Activated naive CD8-positive, alpha-beta T cell treated with anti-CD3 and anti-CD28 coated beads, Interleukin-2, amount 10 ng/mL, durations not matched to agents 7 days and 5 days (primary cell): ENCODE measurements at places on chromosomes 4 and X. TPM values are rescaled to one million over a fixed set of nuclear protein-coding genes. Genes with fewer than 3 reads are reported as not detected.

- DNase-seq, result no peak
- no peak overlapping the region for H3K27ac ChIP-seq
- no peak overlapping the region for H3K4me3 ChIP-seq
- no peaks in the 10 kb centered on the region for H3K4me1 ChIP-seq
- no peaks in the 10 kb centered on the region for H3K36me3 ChIP-seq
These were observed 246.5 kb downstream of the CPE start for GRCh38 chr4:165625281-165625680.

GRCh38 chr4:112099701-112100297 is 45.5 kb upstream of the FAM241A start:
- no peak overlapping the region for H3K4me3 ChIP-seq
- DNase-seq, result no peak
- H3K36me3 ChIP-seq, result no peaks in the 10 kb centered on the region
- peaks cover 20% of the 10 kb centered on the region for H3K27me3 ChIP-seq

DNA sequence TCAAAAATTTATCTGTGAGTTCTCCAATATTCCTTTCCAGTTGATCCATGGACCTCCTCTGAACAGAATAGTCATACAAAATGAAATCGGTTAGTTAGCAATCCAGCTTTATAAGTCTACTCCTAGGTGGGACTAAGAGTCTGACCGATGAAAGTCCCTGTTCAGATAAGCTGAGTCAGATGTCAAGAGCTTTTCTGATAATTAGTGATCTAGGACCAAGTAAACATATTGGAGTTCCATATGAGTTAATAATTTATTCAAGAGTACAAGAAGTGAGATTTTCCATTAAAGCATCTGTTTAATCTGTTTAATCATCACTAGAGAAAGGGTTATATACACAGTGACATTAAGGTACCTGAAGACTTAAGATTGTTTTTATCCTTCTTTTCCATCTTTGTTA is 74.7 kb downstream of the UGT8 start:
- no peak for DNase-seq
- H3K4me3 ChIP-seq, result no peak overlapping the region
- H3K27ac ChIP-seq, result no peak overlapping the region

The HADH gene
- total RNA-seq, result 46.6 TPM

DNA sequence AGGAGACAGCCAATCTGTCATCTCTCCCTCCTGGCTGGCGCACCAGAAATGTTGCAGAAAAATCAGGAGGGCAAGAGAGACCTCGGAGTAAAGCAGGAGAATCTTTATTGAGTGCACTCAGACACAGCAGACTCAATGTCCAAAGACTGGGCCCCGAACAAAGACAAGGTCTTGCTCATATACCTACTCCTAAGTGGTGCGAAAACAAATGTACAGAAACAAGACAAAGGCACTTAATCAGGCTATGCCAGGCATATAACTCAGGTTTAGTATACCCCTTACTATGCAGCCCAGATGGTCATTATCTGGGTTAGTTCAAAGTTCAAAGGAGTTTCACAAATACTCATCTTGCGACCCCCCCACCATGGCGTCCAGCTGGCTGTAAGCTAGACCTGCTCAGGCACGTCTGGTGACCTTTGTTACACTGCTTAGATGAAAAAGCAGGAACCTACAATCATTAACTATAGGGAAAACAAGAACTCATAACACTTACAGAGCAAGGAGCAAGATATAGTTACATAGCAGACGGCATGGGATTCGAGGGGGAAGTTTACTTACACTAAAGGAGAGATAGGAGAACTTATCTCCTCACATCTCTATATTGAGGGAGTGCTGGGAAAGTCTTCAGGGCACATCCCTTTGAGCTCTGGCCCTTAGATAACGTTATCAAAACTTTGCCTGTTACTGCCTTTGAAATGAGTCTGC is 27.5 kb downstream of the SULT1E1 start:
- peaks cover 12% of the 10 kb centered on the region for H3K4me1 ChIP-seq
- peaks cover 2% of the 10 kb centered on the region for H3K36me3 ChIP-seq
- H3K27me3 ChIP-seq, result no peaks in the 10 kb centered on the region
- DNase-seq, result no peak
- no peak overlapping the region for H3K4me3 ChIP-seq

DNA sequence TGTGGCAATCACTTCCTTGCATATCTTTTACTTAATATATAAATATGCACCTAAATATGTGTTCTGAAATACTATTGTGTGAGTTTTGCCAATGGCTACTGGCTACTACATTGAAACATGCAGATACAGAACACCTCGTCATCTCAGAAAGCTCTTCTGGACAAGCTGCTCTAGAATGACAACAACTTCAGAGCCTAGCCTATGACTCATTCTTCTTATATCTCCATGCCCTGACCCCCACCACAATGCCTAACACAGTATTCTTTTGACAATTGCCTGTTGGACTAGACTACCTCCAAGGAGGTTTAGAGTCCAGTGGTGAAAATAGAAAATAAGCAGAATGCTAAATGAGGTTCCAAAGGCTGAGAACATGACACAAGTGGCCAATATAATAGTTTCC is 17.6 kb upstream of the DMP1 start:
- no peak overlapping the region for H3K27ac ChIP-seq
- no peak for DNase-seq
- no peak overlapping the region for H3K4me3 ChIP-seq
- peaks cover 10% of the 10 kb centered on the region for H3K27me3 ChIP-seq
- no peaks in the 10 kb centered on the region for H3K36me3 ChIP-seq

The CCDC149 gene
- not detected for total RNA-seq

DNA sequence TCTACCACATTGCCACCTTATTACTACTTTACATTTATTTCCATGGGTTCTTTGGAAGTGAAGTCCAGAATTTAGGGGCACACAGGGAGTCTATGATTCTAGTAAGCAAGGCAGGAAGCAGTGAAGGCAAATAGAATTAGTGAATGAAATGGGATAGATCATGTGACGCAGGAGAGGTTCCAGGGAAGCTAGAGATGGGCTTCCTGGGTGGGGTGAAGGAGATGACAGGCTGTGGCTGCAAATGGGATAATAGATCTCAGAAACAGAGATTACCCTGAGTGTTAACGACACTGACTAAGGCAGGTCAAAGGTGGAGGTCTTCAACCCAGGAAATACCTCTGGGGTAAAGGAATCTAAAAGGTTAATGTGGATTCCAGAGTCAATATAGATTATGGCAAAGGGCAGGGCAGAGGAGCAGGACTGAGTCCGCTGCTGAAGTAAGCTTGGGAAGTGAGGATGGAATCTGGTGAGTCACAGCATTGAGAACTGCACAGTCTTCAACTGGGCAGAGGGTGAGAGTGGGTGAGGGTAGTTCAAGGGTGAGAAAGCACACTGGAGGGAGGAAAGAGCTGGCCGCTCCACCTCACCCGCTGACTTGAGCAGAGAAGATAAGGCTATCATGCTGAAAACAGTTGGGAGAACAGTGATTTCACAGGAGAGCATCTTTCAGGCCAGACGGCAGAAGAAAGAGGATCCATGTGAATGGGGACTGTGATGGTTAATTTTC is 70.8 kb downstream of the ANXA3 start:
- H3K4me3 ChIP-seq, result no peak overlapping the region
- peaks cover 5% of the 10 kb centered on the region for H3K36me3 ChIP-seq
- DNase-seq, result no peak
- H3K27me3 ChIP-seq, result no peaks in the 10 kb centered on the region

DNA sequence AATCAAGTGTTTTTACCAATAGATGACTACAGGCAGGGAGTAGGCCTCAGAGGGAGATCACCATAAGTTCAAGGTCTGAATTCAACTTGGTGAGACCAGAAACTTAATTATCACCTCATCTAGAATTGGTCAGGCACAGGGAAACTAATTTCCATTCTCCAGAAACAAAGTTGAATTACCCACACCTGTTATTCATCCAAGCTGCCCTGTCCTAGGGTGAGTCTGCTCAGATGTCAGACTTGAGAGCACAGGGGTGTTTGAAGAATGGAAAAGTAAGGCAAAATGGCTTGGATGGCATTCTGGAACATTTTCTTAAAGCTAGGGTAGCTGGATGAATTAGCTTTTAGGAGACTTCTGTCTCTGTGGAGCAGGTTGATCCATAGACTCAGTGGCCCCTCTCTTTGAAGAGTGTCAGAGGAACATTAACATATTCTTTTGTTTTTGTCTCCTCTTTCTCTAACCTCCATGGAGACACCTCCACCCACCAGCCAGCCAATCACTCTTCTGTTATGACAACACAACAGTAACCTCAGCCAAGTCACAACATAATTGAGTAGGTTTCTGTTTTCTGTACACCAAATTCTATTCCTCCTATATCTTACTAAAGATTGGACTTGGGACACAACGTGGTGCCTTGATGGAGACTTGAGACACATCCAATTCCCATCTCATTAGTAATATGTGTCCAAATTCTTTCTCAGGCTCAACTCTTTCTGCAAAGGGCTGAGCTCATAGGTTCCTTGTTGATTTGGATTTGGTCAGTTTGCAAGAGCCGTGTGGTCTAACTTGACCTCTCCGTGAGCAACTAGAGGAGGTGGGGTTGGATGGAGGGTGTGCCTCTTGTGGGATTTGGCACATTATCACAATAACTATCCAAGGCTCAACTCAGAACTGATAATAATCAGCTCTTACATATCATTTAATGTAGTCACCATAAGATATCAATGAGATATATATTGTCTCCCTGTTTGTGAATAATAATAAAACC is 45.1 kb downstream of the VSIG4 start:
- H3K27me3 ChIP-seq, result peaks cover 2% of the 10 kb centered on the region
- no peak overlapping the region for H3K27ac ChIP-seq
- peaks cover 27% of the 10 kb centered on the region for H3K36me3 ChIP-seq
- H3K4me3 ChIP-seq, result no peak overlapping the region
- H3K4me1 ChIP-seq, result peaks cover 21% of the 10 kb centered on the region
- DNase-seq, result no peak

The ZDHHC9 gene
- total RNA-seq, result 5.7 TPM

- H3K27me3 ChIP-seq, result peaks cover 23% of the 10 kb centered on the region
- no peaks in the 10 kb centered on the region for H3K4me1 ChIP-seq
- H3K36me3 ChIP-seq, result no peaks in the 10 kb centered on the region
- no peak overlapping the region for H3K27ac ChIP-seq
These were observed 278.0 kb downstream of the ANK2 start for GRCh38 chr4:113327494-113327893.

The TBL1X gene
- 31.1 TPM for total RNA-seq

The GPAT3 gene
- 3.4 TPM for total RNA-seq

DNA sequence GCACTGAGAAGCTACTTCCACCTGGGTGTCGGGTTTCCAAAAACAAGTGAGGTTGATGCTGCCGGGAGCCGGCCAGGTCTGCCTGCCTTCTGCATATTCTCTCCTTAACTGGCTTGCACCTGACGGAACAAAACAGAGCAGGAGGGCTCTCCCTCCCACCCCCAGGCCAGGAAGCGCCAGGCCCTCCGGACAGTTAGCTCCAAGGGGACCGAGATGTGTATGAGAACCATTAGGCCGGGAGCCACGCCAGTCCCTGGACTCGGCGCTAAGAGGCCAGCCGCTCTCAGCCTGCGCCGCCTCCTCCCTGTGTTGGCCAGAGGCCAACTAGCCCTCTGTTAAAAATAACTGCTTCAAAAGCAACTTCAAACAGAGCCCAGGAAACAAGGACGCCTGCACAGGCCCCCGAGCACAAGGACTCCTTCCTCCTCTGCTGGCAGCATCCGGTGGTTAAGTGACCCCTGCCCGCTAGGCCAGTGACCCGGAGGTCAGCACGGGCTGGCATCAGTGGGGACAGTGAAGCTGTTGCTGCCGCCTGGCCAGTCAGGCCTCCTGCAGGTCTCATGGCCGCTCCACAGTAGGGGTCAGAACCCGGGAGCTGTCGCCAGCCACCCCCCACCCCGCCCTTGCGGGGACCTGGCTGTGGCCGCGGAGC is 107.9 kb downstream of the ABLIM2 start:
- DNase-seq, result no peak
- no peaks in the 10 kb centered on the region for H3K36me3 ChIP-seq
- no peak overlapping the region for H3K4me3 ChIP-seq

DNA sequence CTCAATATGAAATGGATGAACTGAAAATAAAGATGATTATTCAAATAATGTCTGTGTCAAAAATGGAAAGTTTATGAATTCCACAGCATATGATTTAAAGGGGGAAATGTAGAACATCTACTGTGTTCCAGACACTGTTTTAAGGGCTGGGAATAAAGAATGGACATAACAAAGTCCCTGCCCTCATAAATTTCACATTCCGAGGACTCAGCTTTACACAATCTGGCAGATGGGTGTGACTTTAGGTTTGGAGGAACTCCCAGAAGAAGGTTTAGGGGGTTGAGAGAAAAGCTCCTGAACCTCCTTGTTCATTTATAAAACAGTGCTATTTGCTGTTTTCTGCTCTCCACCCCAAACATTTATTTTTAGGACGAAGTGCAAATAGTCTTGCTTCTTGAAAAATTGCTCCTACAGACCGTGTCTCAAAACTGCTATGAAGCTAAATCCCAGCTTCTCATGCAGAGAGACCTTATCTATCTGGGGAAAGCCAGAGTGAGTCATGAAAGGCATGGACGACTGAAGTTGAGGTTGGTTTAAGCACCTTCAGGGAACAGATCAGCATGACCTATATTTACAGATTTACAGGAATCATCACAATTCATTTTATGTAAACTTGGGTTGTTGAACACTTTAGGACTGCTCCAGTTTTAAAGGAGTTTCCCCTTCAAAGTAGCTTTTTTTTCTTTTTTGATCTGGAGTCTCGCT is 184.3 kb downstream of the HS6ST2 start:
- H3K4me3 ChIP-seq, result no peak overlapping the region
- no peak overlapping the region for H3K27ac ChIP-seq
- H3K27me3 ChIP-seq, result peaks cover 5% of the 10 kb centered on the region
- no peak for DNase-seq

- no peak overlapping the region for H3K27ac ChIP-seq
- no peaks in the 10 kb centered on the region for H3K36me3 ChIP-seq
- no peaks in the 10 kb centered on the region for H3K4me1 ChIP-seq
- no peak for DNase-seq
- H3K4me3 ChIP-seq, result no peak overlapping the region
These were observed 97.2 kb upstream of the NR3C2 start for GRCh38 chr4:148539387-148539786.

The FATE1 gene
- not detected for total RNA-seq

The SHISA3 gene
- total RNA-seq, result 0.64 TPM

The ATP8A1 gene
- total RNA-seq, result 56.3 TPM

DNA sequence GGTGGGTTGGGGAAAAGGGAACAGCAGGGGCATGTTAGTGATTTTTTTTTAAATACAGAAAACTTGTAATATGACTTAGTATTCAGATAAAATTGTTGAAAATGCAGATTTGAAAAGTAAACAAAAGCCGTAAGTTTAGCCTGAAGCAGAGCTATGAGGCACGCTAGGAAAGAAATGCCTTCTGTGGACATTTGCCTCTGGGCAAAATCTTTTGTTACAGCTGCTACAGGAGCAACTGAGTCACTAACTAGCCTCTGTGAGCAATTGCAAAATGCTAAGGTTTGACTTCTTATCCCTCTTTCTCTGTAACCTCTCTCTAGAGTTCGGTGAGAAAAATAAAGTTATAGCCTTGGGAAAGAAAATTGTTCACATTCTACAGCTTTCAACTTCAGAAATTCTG is 350.0 kb downstream of the SLC7A11 start:
- H3K36me3 ChIP-seq, result no peaks in the 10 kb centered on the region
- H3K4me1 ChIP-seq, result no peaks in the 10 kb centered on the region
- H3K27me3 ChIP-seq, result no peaks in the 10 kb centered on the region
- H3K4me3 ChIP-seq, result no peak overlapping the region
- H3K27ac ChIP-seq, result no peak overlapping the region
- DNase-seq, result no peak
